ENCODE measurements at places on chromosomes 16 and 17.

DNA sequence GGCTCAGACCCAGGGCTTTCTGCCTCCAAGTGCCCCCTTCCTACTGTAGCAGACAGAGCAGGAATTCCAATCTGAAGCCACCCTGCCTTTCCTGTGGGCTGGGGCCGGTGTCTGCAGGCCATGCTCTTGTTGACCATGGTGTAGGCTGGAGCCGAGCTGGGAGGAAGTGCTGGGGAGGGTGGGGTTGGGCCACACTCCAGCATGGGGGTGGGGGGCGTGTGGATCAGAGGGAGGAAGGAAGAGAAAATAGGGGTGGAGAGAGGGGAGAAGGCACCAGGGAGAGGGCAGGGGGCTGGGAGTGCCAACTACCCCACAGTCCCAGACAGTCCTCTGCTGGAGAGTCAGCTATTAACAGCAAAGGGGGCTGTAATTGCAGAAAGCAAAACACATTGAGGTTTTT is 54.3 kb upstream of the JPH3 start:
- H3K4me1 ChIP-seq: no peaks in the 10 kb centered on the region
- H3K27ac ChIP-seq: no peak overlapping the region
- no peak for DNase-seq
- no peaks in the 10 kb centered on the region for H3K27me3 ChIP-seq
- no peaks in the 10 kb centered on the region for H3K36me3 ChIP-seq
- no peak overlapping the region for H3K4me3 ChIP-seq

GRCh38 chr17:82242977-82243647 is 14.3 kb downstream of the SLC16A3 start:
- no peak overlapping the region for H3K4me3 ChIP-seq
- no peaks in the 10 kb centered on the region for H3K27me3 ChIP-seq
- peak overlapping the region; percentile 84 for H3K27ac ChIP-seq

GRCh38 chr16:46812781-46813540 is 18.0 kb downstream of the C16orf87 start:
- no peak for DNase-seq
- no peaks in the 10 kb centered on the region for H3K36me3 ChIP-seq
- no peak overlapping the region for H3K27ac ChIP-seq
- peaks cover 20% of the 10 kb centered on the region for H3K4me1 ChIP-seq
- H3K27me3 ChIP-seq: no peaks in the 10 kb centered on the region

GRCh38 chr17:47975189-47975822 is 4.4 kb downstream of the CDK5RAP3 start:
- H3K4me3 ChIP-seq: no peak overlapping the region
- peaks cover 71% of the 10 kb centered on the region for H3K36me3 ChIP-seq
- no peak for DNase-seq
- no peaks in the 10 kb centered on the region for H3K27me3 ChIP-seq
- H3K27ac ChIP-seq: no peak overlapping the region

DNA sequence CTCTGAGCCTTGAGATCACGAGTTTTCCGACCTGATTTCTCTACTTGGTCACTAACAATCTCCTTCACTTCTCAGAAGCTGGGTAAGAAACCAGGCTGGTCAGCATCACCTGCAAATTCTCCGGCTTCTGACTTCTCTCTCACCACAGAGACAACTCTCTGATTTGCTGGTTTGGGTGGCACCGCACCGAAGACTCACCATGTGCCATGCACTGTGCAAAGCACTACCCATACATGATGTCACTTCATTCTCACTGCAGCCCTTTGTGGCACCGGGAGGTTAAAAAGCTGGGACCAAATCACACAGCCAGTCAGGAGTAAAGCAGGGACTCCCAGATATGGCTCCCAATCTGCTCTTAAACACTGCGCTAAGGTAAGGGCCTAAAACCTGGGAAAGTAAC is 647 bp downstream of the VAC14 start:
- H3K4me3 ChIP-seq: peak overlapping the region; percentile 91
- H3K27me3 ChIP-seq: no peaks in the 10 kb centered on the region
- no peak for DNase-seq
- H3K4me1 ChIP-seq: peaks cover 15% of the 10 kb centered on the region
- peak overlapping the region; percentile 70 for H3K27ac ChIP-seq
- H3K36me3 ChIP-seq: no peaks in the 10 kb centered on the region

GRCh38 chr17:76491271-76492122 is 9.7 kb downstream of the RHBDF2 start:
- H3K36me3 ChIP-seq: peaks cover 7% of the 10 kb centered on the region
- no peak overlapping the region for H3K4me3 ChIP-seq
- H3K27ac ChIP-seq: no peak overlapping the region
- H3K27me3 ChIP-seq: no peaks in the 10 kb centered on the region

- no peaks in the 10 kb centered on the region for H3K27me3 ChIP-seq
- H3K36me3 ChIP-seq: no peaks in the 10 kb centered on the region
- no peak overlapping the region for H3K4me3 ChIP-seq
- peak; percentile 24 for DNase-seq
These were observed 24.4 kb downstream of the CNTROB start for GRCh38 chr17:7956228-7956965.

GRCh38 chr16:64826374-64826773 is 295.5 kb downstream of the CDH11 start:
- no peaks in the 10 kb centered on the region for H3K36me3 ChIP-seq
- peaks cover 27% of the 10 kb centered on the region for H3K4me1 ChIP-seq
- no peak overlapping the region for H3K4me3 ChIP-seq
- DNase-seq: no peak
- H3K27ac ChIP-seq: no peak overlapping the region
- H3K27me3 ChIP-seq: no peaks in the 10 kb centered on the region
